ENCODE measurements at places on chromosomes 4 and X. TPM values are rescaled to one million over a fixed set of nuclear protein-coding genes. Genes with fewer than 3 reads are reported as not detected.

DNA sequence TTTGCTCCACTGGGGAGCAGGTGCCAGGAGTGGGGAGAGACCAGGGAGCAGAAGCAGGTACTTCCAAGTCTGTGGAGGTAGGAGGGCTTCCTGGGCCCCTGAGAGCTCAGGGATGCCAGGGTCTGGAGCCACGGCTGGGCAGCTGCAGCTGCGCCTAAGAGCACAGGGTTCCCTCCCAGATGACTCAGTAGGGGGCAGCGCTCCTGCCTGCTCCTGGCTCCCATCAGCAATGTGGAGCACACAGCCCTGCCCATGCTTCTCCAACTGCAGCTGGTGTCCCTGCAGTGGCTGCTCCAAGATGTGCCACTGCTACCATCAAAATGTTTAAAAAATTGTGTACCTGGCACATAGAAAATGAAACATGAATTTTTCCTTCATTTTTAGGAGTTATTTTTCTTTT is 1028.2 kb downstream of the PCDH7 start:
- no peak for DNase-seq

DNA sequence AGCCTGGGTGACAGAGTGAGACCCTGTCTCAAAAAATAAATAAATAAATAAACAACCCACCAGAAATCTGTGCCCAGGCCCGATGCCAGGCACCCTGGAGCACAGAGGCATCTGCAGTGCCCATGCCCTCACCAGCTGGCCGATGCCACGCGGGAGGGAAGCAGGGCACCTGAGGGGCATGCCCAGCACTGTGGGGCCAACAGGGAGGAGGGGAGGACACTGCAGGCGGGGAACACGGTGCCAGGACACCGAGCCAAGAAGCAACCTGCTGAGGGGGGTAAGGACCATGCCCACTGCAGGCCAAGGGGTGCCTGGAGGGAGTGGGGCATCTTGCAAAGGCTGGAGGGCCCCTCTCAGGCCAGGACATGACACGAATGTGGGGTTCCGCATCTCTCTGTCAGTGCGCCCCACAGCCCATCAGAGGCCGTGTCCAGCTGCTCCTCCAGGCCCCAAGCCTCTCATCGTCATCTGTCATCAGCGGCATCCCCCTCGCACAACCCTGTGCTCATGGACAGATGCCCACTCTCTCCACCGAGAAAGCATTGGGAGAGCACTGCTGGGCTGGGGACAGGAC is 13.3 kb upstream of the DUSP9 start:
- no peak for DNase-seq

DNA sequence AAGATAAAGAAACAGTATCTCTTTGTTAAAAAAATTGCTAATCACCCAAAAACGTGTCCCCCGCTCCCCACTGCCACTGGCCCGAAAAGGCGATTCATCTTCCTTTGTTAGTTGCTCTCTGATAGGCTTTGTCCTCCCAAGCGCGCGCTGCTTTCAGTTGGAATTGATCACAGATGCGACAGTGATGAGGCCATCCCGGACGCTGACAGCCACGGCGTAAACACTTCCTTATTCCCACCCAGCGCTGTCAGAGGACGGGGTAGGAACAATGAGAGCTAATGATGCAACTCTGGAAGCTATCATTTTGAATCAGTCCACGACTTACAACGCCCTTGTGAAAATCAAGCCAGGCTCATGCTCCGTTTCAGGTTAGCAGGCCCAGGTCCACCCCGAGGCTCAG is 21.4 kb downstream of the SOD3 start:
- DNase-seq: no peak

- DNase-seq: no peak
These were observed 664.5 kb downstream of the RAPGEF2 start for GRCh38 chr4:159767406-159767805.

GRCh38 chrX:109974906-109975655 is 27.8 kb upstream of the TMEM164 start:
- DNase-seq: peak; percentile 16

- DNase-seq: no peak
These were observed 34.4 kb upstream of the ACSL1 start for GRCh38 chr4:184860018-184860779.

- no peak for DNase-seq
These were observed 37.9 kb upstream of the SLC4A4 start for GRCh38 chr4:71300964-71301363.

- no peak for DNase-seq
These were observed 97.5 kb upstream of the STX18 start for GRCh38 chr4:4639370-4639769.

DNA sequence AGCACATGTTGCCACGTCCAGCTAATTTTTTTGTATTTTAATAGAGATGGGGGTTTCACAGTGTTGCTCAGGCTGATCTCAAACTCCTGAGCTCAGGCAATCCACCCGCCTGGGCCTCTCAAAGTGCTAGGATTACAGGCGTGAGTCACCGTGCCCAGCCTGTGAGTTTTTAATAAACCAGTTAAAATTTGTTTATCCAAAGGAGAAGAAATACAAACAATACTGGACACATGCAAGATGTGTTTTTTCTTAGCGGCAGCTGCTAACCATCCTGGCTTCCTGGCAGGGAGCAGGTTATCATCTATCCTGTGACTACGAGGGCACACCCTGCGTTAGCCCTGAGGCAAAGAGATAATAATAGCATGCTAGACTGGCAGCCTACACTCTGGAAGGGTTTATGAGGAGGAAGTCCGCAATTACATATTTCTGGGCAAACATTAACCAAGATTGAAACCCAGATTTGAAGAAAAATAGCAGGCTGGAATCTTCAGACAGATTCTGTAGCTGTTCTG is 191.4 kb downstream of the SPRY1 start:
- no peak for DNase-seq

- DNase-seq: peak; percentile 39
These were observed 53.9 kb downstream of the ENPP6 start for GRCh38 chr4:184163813-184164212.

GRCh38 chr4:138927072-138927471 is 88.5 kb upstream of the NOCT start:
- DNase-seq: no peak

DNA sequence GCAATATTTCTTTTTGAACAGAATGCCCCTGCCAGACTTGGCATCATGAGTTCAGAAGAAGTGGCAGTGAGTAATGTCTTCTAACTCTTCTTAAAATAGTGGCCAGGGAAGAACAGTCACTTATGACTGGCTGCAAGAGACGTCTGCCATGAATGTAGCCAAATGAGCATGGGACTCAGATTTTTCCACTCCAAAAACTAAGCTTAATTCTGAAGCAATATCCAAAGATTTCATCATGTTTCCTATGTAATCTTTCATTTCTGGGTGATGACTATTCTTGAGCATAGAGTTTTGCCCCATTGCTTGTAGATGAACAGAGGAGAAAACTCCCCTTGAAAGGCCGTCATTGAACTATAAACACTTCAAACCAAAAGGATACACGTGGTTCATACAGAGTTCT is 11.8 kb downstream of the AMBN start:
- DNase-seq: no peak

DNA sequence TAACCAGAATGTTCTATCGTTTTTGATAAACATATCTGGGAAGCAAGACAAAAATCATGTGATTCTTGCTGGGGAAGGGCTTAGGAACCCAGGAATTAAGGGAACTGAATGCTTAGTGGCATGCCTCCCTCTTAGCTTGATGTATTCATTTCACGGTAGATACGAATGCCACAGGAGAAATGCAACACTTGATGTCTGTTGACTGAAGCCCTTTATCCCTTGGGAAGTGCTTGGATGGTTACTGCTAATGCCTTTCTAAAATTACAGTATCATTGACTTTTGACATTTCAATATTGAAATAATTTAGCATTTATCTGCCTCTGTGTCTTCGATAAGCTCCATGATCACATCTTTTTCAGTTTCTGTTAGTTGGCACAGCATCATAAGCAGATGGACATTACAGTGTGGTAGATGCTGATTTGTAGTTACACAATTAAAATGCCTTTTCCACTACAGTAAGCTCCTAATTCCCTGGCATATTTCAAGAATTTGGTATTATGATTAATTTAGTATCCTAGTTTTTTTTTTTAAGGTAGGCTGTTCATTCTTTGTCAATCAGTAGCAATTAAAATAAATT is 226.7 kb downstream of the ARHGAP10 start:
- no peak for DNase-seq

GRCh38 chr4:139596034-139596683 is 40.1 kb upstream of the SETD7 start:
- DNase-seq: no peak

DNA sequence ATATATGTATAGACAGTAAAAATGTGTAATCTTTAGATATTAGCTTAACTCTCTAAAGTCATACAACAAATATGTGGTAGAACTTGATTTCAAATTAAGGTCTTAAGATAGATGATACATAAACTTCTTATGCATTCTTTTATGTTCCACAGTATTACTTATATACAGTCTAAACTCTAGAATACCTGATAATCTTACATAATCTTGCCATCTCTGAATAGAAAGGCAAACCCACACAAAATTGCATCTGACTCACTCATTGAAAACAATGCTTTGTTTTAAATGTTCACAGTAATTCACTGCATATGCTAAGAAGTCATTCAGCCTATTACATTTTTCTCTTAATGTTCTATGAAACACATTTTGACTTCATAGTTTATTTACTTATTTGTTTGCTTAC is 10.1 kb downstream of the SULT1B1 start:
- DNase-seq: no peak

DNA sequence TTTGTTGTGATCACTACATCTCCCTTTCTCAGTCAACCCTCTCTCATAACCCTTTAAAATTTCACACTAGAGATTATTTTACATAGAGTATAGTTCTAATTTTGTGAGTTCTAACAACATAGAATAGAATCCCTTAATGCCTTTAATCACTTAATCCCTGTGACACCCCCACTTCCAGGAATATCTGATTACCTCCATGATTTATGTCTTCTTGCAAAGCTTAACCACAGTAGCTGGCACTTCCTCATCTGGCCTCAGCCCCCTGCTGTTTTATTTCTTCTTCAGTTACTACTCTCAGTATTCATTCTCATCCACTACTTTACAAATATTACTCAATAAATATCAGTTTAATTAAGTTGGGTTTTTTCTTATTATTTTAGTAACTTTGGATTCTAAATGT is 340.9 kb downstream of the CENPC start:
- no peak for DNase-seq

- no peak for DNase-seq
These were observed 46.9 kb downstream of the HSPA4L start for GRCh38 chr4:127829014-127829413.

DNA sequence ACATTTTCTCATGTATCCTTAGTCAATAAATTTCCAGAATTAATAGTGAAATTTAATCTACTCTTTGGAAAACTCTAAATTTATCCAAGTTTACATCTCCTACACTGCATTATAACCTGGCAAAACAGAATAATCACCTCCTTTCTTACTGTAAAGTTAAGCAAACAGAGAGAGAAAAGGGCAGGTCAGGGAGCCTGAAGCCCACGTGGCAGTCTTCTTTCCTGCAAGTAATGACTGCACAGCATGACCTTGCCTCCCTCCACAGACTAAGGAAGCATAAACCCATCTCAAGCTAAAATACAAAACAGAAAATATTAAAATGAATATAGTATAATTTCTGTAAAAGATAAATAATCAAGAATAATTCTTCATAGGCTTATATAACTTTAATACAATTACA is 1153.0 kb downstream of the C4orf33 start:
- DNase-seq: no peak

Gene WAS
- total RNA-seq: 157 TPM

Gene SLC38A5
- 82.4 TPM for total RNA-seq

Gene TMEM271
- not detected for total RNA-seq

Gene REELD1
- total RNA-seq: not detected

Gene ETDC
- not detected for total RNA-seq

Gene TEC
- 0.60 TPM for total RNA-seq

Gene PAGE4
- not detected for total RNA-seq

Gene PRDM5
- total RNA-seq: 0.23 TPM

Gene CT55
- not detected for total RNA-seq

Measured in activated CD4-positive, alpha-beta memory T cell treated with anti-CD3 and anti-CD28 coated beads, Interleukin-2, amount 10 ng/mL, durations not matched to agents 7 days and 5 days (primary cell).